ENCODE measurements at places on chromosomes 3 and 15. TPM values are rescaled to one million over a fixed set of nuclear protein-coding genes. Genes with fewer than 3 reads are reported as not detected.

GOLGA8R gene
- 0.24 TPM for total RNA-seq

DNA sequence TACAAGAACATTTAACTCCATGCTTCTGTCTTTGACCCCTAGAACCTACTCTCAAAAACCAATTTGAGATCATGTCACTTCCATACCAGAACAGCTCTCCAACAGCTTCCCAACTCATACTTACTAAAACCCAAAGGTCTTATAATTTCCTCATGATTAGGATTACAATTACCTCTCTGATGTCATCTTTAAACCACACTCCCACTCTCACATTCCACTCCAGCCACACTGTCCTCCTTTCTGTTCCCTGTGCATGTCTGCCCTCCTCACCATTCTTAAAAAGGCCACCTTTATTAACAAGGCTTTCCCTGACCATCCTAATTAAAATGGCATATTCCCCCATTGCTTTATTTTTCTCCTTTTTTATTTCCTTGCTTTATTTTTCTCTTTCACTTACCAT, 18.9 kb downstream of the PHC3 start:
- no peak for DNase-seq

KBTBD13 gene
- not detected for total RNA-seq

SLC9C1 gene
- total RNA-seq = not detected

SLC22A14 gene
- 0.12 TPM for total RNA-seq

GRCh38 chr3:116097226-116097625, 348.1 kb downstream of the LSAMP start:
- no peak for DNase-seq

- no peak for DNase-seq
Measured at GRCh38 chr3:105764378-105765307, 104.2 kb downstream of the CBLB start.

SCN5A gene
- total RNA-seq = 0.59 TPM

- no peak for DNase-seq
Measured at GRCh38 chr15:78420766-78421165, 17.2 kb upstream of the IREB2 start.

DNA sequence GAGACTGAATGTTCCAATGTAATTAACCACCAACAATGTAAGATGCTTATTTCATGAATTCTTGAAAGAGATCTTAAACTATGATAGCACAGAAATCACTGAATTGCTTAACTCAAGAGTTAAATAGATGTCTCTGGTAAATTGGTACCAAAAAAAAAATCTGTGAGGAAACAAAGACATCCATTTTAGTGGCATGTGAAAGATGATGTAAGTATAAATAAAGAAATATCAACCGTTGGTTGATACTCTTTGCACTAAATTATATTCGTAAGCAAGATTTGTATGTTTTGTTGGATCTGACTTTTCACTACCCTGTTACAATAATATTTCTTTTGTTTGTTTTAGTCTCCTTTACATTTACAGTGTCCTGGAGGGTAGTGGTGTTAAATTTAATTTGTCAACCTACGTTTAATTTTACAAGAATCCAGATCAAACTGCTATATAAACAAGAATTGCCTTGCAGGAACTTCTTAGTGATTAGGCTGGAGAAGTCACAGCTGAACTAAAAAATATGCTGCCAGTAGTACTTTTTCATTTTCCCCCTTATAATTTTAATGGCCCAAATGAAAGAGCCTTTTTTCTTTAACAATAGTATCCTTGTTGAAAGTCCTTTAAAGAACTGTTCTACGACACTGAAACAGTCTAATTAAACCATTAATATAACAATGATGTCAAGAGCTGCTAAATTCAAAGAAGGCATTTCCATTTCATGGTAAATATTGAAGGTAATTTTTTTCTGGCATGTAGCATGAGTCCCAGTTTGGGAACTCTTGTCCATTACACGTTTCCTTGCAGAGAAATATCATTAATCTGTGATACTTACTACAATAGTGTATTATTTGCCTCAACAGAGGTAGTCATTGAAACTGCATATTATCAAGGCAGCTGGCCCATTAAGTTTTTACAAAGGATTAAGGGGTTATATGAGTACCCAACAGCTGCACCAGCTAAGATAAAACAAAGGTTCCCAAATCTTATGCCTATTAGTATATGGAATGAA, 109.6 kb upstream of the PHLDB2 start:
- DNase-seq = no peak

ARHGEF26 gene
- total RNA-seq = 3.3 TPM

DNA sequence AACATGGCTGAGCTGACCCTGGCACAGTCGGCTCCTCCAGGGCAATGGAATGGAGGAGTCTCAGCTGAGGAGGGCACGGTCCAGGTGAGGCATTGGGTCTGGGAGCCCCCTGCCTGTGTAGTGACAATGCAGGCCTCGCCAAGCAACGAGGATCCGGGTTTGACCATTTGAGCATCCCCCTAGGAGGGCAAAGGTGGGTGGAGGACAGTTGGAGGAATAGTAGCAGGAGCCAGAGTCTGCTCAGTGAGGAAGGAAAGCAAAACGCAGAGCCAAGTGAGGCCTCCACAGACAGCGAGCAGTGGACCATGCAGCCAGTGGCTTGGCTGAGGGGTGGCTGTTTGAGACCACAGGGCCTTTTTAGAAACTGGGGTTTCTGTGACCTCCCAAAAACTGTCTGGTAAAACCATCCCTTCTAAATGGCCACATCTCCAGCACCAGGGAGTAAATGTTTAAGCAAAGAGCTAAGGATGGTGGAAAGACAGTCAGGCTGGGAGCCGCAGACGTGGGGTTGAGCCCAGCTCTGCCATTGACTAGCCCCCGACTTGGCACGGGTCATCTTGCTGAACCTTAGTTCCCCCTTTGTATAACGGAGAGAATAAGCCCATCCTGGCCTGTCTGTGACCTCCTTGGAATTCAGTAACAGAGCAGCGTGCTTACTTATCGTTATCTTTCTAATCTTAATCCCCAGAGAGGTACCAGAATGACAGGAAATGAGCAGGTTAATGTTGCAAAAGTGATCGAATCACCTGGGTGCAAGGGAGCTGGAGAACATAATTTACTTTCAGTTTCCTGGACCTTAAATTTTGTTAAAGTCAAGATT, 46.8 kb downstream of the CMTM6 start:
- no peak for DNase-seq

DNA sequence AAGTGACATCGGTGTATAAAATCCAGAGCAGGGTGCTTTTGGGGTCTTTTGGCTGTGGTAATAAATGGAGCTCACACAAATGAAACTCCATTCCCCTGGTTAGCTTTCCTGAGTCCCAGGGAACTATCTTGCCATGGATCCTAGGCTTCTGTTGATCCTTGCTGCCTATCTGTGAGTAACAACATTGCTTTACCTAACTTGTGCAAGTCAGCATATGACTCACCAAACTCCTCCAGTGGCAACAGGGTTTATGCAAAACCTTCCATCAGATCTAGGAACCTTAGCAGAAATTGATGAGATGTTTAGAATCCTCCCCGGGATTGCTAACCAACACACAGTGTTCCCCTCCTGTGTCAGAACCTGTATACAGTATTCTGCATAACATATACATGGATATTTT, 105.4 kb downstream of the SCAPER start:
- DNase-seq = peak; percentile 34

- no peak for DNase-seq
Measured at GRCh38 chr15:29086001-29086400, 183.6 kb downstream of the NSMCE3 start.

CLDN18 gene
- not detected for total RNA-seq

ITIH1 gene
- total RNA-seq = not detected

DNA sequence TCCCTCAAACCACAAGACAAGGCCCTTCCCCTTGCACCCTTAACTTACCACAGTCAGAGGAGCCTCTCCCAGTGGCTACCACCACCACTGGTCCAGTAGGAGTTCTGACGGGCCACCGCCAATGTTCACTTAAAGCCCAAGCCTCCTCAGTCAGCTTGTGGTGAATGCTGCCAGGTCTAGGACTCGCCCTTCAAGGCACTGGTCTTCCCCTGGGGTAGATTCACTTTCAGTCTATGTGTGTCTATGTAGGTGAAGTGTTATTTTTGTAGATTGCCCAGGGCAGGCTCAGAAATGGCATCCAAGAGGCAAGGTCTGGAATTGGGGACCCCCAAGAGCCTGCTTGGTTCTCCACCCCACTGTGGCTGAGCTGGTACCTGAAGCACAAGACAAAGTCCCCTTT, 15.4 kb upstream of the CASR start:
- no peak for DNase-seq

GRCh38 chr15:42405863-42406482, 46.7 kb downstream of the CAPN3 start:
- no peak for DNase-seq

DNA sequence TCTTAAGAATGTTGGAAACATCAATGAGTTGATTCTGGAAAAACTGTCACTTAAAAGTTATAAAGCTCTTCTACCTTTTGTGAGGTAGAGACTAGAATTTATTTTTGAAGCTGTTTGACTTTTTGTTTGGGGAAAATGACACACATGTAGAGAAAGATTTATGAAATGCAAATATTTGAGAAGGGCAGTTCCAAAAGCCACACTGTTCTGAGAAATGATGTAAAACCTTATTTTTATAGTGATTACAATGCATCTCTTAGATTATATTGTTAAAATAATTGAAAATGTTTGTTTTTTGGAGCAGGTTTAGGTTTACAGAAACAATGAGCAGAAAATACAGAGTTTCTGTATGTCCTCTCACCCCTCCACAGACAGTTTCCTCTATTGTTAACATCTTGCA, 116.1 kb upstream of the CMC1 start:
- DNase-seq = no peak

NR2E3 gene
- total RNA-seq = not detected

- no peak for DNase-seq
Measured at GRCh38 chr3:174251681-174252080, 607.5 kb upstream of the NAALADL2 start.

- DNase-seq = no peak
Measured at GRCh38 chr3:111956449-111956848, 22.4 kb upstream of the ABHD10 start.

DNA sequence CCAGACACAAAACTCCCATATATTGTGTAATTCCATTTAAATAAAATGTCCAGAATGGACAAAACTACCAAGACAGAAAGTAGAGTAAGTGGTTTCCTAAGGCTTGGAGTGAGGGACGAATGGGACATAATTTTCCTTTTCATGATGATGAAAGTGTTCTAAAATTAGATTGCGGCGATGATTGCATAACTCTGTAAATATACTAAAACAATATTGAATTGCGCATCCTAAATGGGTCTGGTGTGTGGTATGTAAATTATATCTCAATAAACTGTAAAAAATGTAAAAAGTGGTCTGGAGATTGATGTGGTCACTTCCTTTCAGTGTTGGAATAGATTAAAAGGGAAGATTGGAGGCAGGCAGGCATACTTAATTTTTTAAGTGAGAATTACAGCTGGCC, 105.9 kb upstream of the KCNAB1 start:
- DNase-seq = no peak

DNA sequence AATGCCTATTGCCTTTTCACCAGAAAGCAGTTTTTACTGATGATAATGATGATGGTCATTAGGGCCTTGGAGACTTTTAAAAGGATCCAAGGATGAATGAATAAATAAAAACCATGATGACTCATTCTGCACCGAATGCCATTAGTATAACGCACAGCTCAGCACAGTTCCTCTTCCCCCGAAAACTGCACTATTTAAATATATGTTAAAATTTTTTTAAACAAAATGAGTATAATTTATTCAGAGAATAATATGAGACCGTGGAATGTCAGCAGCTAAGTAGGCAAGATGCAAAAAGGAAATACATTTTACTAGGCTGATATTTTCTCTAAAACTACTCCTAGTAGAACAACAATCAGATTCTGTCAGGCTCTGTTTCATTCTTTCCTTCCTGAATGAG, 83.4 kb upstream of the NANOGP8 start:
- DNase-seq = peak; percentile 61

DNA sequence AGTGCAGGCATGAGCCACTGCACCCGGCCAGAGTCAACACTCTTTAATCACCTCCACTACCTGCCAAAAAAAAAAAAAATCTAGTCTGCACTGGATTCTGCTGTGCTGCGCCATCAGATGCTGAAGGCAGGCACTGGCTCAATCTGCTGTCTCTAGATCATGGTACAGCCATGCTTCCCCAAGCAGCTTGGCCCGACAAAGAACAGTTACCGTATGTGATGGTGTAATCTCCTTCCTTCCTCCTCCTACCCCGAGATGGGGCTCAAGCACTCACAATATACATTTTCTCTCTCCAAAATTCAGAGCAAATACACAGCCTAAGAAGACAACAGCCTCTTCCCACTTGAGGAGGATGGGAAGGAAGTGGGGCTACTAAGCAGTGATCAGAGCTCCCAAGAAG, 45.1 kb downstream of the DAPK2 start:
- DNase-seq = no peak

CATSPER2 gene
- total RNA-seq = 0.60 TPM

- no peak for DNase-seq
Measured at GRCh38 chr3:51394541-51394940, 3.5 kb downstream of the RBM15B start.

DALRD3 gene
- total RNA-seq = 46.4 TPM

GRCh38 chr3:85255949-85256348, 297.2 kb downstream of the CADM2 start:
- DNase-seq = no peak

ACAD9 gene
- total RNA-seq = 37.6 TPM

DNA sequence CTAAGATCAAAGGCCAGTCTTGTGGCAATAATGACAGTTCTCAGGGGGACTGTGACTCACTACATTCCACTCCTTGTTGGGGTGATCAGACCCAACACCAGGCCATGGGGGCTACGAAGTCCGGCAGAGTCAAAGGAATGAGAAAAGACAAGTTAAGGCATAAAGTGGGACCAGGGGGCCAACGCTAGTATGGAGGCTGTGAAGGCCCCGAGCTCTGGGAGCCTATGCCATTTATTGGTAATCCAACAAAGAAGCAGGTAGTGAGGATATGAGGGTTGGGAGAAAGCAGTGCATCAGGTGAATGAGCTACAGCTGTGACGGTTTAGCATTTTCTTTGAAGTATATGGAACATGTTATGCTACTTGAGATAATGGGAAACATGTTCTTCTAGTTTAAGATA, 104.4 kb upstream of the C2CD4B start:
- DNase-seq = no peak

SLCO3A1 gene
- 1.7 TPM for total RNA-seq

- no peak for DNase-seq
Measured at GRCh38 chr3:44125882-44126281, 115.8 kb upstream of the TOPAZ1 start.

GRCh38 chr3:142021127-142021526, 128.2 kb downstream of the TFDP2 start:
- no peak for DNase-seq

GRCh38 chr3:154210986-154211385, 89.8 kb downstream of the ARHGEF26 start:
- no peak for DNase-seq

- DNase-seq = peak; percentile 42
Measured at GRCh38 chr3:13308380-13308801, 111.7 kb downstream of the NUP210 start.

CLRN1 gene
- total RNA-seq = not detected

DNA sequence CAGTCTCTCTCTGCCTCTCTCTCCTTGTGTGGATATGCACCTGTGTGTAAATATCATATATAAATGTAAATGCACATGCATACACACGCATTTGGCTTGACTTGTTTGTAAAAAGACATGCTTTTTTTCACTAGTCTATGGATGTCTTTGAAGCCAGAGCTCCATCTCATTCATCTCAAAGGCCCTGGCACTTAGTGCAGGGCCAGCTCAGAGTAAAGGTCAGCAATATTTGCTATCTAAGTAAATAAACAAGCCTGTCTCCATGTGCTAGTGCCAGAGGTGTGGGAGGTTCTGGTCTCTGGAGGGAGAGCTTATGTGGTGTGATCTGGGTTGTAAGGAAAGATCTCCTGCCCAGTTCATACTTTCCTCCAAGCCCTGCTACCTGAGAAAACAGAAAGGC, 5.6 kb downstream of the CLSTN2 start:
- DNase-seq = no peak
